ENCODE measurements at places on chromosomes 11 and 22. TPM values are rescaled to one million over a fixed set of nuclear protein-coding genes. Genes with fewer than 3 reads are reported as not detected.

OMP gene
- total RNA-seq = not detected

DRICH1 gene
- total RNA-seq = 1.0 TPM

DSCAML1 gene
- 0.64 TPM for total RNA-seq

DRD4 gene
- 0.29 TPM for total RNA-seq

CSRP3 gene
- total RNA-seq = not detected

SLC43A3 gene
- total RNA-seq = 105 TPM

MS4A2 gene
- total RNA-seq = 7.8 TPM

Data from breast epithelium (tissue), 4 donors.